ENCODE measurements at places on chromosomes 7 and 10. TPM values are rescaled to one million over a fixed set of nuclear protein-coding genes. Genes with fewer than 3 reads are reported as not detected.

The C10orf53 gene
- not detected for polyA plus RNA-seq

DNA sequence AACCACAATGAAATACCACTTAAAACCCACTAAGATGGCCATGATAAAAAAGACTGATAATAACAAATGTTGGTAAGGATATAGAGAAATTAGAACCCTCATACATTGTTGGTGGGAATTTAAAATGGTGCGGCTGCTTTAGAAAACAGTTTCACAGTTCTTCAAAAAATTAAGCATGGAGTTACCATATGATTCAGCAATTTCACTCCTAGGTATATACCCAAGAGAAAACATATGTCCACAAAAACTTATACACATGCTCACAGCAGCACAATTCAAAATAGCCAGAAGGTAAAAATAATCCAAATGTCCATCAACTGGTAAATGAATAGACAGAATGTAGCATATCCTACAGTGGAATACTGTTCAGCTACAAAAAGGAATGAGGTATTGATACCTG, 30.0 kb downstream of the ATXN7L1 start:
- H3K4me3 ChIP-seq = peak overlapping the region; percentile 17
- DNase-seq = no peak
- peak overlapping the region; percentile 94 for H3K27ac ChIP-seq
- peaks cover 23% of the 10 kb centered on the region for H3K36me3 ChIP-seq

DNA sequence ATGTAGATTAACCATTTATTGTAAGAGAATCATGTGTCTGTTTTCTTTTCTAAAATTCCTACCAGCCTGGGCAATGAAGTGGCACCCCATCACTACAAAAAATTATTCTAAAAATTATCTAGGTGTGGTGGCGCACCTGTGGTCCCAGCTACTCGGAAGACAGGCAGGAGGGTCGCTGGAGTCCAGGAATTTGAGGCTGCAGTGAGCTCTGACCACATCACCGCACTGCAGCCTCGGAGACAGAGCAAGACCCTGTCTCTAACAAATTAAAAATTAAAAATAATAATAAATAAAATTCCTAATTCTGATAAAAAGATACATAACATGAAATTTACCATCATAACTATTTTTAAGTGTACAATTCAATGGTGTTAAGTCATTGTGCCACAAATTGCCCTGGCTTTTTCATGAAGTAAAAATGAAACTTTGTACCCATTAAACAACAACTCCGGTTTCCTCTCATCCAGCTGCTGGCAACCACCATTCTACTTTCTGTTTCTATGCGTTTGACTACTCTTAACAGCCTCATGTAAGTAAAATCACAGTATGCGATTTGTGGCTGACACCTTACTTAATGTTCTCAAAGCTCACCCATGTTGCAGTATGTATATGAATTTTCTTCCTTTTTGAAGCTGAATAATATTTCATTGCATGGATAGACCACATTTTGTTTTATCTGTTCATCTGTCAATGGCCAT, 20.6 kb upstream of the USP6NL start:
- DNase-seq = peak; percentile 63
- H3K36me3 ChIP-seq = peaks cover 7% of the 10 kb centered on the region
- peak overlapping the region; percentile 81 for H3K4me3 ChIP-seq
- H3K4me1 ChIP-seq = peaks cover 19% of the 10 kb centered on the region
- H3K27me3 ChIP-seq = peaks cover 9% of the 10 kb centered on the region
- peak overlapping the region; percentile 55 for H3K27ac ChIP-seq

GRCh38 chr10:68272833-68273232, 40.9 kb upstream of the ATOH7 start:
- no peak overlapping the region for H3K4me3 ChIP-seq
- H3K27me3 ChIP-seq = peaks cover 4% of the 10 kb centered on the region
- H3K4me1 ChIP-seq = peaks cover 15% of the 10 kb centered on the region
- no peaks in the 10 kb centered on the region for H3K36me3 ChIP-seq
- H3K27ac ChIP-seq = no peak overlapping the region
- DNase-seq = no peak
